ENCODE measurements at places on chromosomes 1 and 21. TPM values are rescaled to one million over a fixed set of nuclear protein-coding genes. Genes with fewer than 3 reads are reported as not detected.

RHOC gene
- 50.4 TPM for total RNA-seq

KPRP gene
- not detected for total RNA-seq

GNAT2 gene
- total RNA-seq: 1.2 TPM

AADACL4 gene
- not detected for total RNA-seq

SPRR4 gene
- not detected for total RNA-seq

LMX1A gene
- not detected for total RNA-seq

DNA sequence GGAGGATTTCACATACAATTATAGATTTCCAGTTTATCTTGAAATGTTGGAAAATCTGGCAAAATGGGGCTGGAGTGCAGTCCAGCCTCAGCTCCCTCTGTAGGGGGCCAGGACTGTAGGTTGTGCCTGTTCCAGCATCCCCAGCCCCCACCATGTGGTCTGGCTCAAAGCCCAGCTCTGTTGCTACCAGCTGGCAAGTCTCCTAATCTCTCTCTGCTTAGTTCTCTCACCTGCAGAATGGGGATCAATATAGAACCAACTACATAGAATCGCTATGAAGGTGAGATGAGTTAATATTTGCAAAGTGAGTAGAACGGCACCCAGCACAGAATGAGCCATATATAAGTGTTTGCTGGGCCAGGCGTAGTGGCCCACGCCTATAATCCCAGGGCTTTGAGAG is 50.0 kb upstream of the TARDBP start:
- DNase-seq: no peak
- peaks cover 20% of the 10 kb centered on the region for H3K4me1 ChIP-seq
- H3K27ac ChIP-seq: no peak overlapping the region
- H3K27me3 ChIP-seq: peaks cover 34% of the 10 kb centered on the region

- H3K4me3 ChIP-seq: no peak overlapping the region
- no peaks in the 10 kb centered on the region for H3K27me3 ChIP-seq
- no peaks in the 10 kb centered on the region for H3K36me3 ChIP-seq
- no peaks in the 10 kb centered on the region for H3K4me1 ChIP-seq
- DNase-seq: no peak
Observed at GRCh38 chr1:77539519-77540142, 142.8 kb downstream of the ZZZ3 start.

- peaks cover 10% of the 10 kb centered on the region for H3K4me1 ChIP-seq
- H3K27me3 ChIP-seq: no peaks in the 10 kb centered on the region
Observed at GRCh38 chr1:10387677-10388386, 11.0 kb upstream of the PGD start.

- no peaks in the 10 kb centered on the region for H3K36me3 ChIP-seq
- H3K4me1 ChIP-seq: no peaks in the 10 kb centered on the region
Observed at GRCh38 chr21:41887667-41888066, 8.5 kb upstream of the PRDM15 start.

DNA sequence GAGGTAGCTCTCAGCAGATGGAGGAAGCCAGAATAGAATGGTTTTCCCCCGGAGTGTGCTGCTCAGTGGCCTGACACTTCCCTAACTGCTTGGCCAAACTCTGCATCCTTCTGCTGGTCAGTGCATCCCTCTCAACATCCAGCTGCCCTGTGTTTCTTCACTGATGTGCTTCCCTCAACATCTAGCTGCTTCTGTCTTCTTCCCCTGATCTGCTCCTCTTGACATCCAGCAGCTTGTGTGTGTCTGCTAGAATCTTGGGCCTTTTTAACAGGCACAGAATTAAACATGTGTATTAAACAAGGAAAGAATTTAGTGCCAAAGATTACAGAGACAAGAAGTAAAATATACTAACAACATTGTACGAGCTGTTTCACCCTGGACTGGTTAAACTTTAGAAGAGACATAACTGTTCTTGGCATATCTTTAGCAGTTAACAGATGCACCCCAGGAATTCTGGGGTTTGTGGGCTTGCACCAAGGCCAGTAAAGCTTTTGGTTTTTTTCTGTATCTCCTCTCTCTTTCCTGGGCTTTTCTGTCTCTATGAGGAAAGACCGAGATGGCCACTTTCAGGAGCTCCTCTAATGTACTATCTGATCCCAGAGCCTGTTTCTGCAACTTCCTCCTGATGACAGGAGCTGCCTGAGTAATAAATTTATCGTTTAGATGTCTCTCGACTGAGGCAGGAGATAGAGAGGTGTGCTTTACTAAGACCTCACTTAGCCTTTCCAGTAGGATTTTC is 34.8 kb upstream of the HSD3B1 start:
- H3K4me3 ChIP-seq: no peak overlapping the region
- no peaks in the 10 kb centered on the region for H3K36me3 ChIP-seq
- peaks cover 3% of the 10 kb centered on the region for H3K27me3 ChIP-seq
- no peak overlapping the region for H3K27ac ChIP-seq
- DNase-seq: no peak

- H3K27ac ChIP-seq: no peak overlapping the region
- no peaks in the 10 kb centered on the region for H3K4me1 ChIP-seq
- no peak for DNase-seq
- H3K27me3 ChIP-seq: no peaks in the 10 kb centered on the region
- H3K4me3 ChIP-seq: no peak overlapping the region
- H3K36me3 ChIP-seq: peaks cover 28% of the 10 kb centered on the region
Observed at GRCh38 chr1:45828841-45829240, 25.4 kb downstream of the MAST2 start.

DNA sequence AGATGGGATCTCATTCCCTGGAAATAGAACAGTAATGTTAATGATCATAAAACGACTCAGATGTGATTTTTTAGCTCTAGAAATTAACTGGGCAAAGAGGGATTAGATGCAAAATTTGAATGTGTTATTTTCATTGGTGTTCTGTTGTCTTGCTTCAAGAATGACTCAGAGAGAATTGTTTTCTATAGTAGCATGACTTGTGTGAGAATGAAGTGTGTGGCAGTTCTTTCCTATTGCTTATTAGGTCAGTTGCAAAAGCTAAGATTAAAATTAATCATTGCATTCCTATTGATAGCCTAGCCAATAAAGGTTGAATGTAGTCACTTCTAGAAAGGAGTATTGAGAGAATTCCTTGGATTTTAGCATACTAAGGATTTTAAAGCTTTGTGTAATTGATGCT is 22.9 kb downstream of the SPEN start:
- peaks cover 18% of the 10 kb centered on the region for H3K36me3 ChIP-seq
- H3K27ac ChIP-seq: no peak overlapping the region
- no peaks in the 10 kb centered on the region for H3K27me3 ChIP-seq
- no peak for DNase-seq
- H3K4me3 ChIP-seq: no peak overlapping the region

DNA sequence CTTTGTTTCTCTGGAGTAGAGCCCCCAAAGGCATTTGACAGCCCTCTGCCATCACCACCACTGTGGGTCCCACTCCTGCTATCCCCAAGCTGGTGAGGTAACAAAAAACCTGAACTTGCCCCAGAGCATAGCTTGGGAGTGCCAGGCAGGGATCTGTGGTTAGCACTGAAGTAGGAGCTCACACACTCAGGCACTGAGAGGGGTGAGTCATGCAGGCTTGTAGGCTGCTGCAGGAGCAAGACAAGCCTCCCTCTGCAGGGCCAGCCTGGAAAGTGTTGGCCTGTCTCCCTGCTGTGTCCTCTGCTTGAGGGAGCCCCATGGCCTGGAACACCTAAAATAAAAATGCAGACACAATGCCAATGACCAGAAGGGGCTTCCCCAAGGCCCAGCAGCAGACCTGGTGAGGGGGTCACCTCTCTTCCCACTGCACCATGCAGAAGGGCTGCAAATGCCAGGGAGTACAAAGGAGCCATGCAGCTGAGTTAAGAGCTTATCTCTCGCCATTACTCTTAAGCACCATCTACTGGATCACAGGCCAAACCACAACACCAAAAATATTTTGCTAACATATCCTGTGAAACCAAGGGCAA is 108.9 kb upstream of the POGK start:
- no peak for DNase-seq
- H3K27me3 ChIP-seq: no peaks in the 10 kb centered on the region
- no peak overlapping the region for H3K4me3 ChIP-seq
- H3K36me3 ChIP-seq: no peaks in the 10 kb centered on the region
- H3K27ac ChIP-seq: no peak overlapping the region
- H3K4me1 ChIP-seq: no peaks in the 10 kb centered on the region

DNA sequence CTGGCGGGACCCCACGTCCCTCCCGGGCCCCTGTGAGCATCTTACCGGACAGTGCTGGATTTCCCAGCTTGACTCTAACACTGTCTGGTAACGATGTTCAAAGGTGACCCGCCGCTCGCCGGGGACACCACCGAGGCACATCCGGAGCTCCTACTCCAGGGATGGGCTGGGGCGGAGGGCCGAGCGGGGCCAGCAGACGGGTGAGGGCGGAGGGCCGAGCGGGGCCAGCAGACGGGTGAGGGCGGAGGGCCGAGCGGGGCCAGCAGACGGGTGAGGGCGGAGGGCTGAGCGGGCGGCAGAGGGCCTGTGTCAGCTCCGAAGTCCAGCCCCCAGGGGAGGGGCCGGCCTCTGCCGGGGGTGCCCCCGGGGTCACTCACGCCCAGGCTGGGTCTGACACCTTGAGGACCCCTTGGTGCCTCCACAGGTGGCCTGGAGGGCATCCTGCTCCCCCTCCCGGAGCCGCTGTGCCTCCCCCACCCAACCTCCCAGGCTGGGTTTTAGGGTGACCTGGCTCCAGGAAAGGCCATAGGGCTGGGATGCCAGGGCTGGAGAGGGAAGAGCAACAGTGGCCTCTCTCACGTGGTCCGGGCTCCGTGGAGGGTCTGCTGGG is 5.7 kb upstream of the TTLL10 start:
- no peak for DNase-seq
- H3K27me3 ChIP-seq: peaks cover 5% of the 10 kb centered on the region
- H3K36me3 ChIP-seq: no peaks in the 10 kb centered on the region
- H3K4me3 ChIP-seq: no peak overlapping the region
- H3K27ac ChIP-seq: no peak overlapping the region

GRCh38 chr1:184493987-184494388 is 107.2 kb downstream of the C1orf21 start:
- H3K36me3 ChIP-seq: no peaks in the 10 kb centered on the region
- peaks cover 20% of the 10 kb centered on the region for H3K4me1 ChIP-seq
- DNase-seq: no peak
- H3K27ac ChIP-seq: no peak overlapping the region
- H3K27me3 ChIP-seq: peaks cover 2% of the 10 kb centered on the region

- no peak for DNase-seq
- no peak overlapping the region for H3K4me3 ChIP-seq
- H3K36me3 ChIP-seq: no peaks in the 10 kb centered on the region
- peaks cover 6% of the 10 kb centered on the region for H3K4me1 ChIP-seq
Observed at GRCh38 chr1:201050515-201051277, 27.2 kb upstream of the KIF21B start.

DNA sequence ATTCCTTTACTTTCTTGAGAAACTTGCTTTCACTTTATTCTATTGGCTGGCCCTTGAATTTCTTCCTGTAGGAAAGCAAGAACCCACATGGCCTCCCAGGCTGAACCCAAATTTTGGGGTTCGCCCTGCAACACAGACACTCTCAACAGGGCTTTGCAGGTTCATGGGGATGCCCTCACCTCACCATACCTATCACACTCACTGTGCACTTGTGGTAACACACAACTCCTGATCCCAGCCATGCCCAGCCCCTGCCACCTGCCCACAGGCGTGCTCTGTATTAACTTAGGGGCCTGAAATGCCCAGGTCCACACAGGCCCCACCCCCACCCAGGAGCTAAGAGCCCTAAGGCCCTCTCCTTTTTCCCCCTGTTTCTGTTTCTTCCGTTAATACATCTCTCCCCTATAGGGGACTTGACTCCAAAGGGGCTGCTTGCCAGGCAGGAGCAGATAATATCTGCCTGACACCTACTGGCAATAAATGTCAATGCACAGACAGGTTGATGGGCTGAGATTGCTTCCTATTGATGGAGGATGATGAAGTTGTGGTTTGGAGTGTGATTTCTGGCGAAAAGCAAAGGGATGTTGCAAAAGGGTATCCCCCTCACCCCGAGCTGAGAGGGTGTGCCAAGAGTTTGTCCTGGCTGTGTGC is 171.5 kb downstream of the AJAP1 start:
- H3K27me3 ChIP-seq: peaks cover 6% of the 10 kb centered on the region
- no peak overlapping the region for H3K27ac ChIP-seq
- DNase-seq: no peak
- H3K4me3 ChIP-seq: no peak overlapping the region
- H3K36me3 ChIP-seq: no peaks in the 10 kb centered on the region

GRCh38 chr1:20478057-20478635 is 7.9 kb downstream of the CAMK2N1 start:
- DNase-seq: no peak
- H3K4me1 ChIP-seq: no peaks in the 10 kb centered on the region
- no peak overlapping the region for H3K27ac ChIP-seq
- peaks cover 85% of the 10 kb centered on the region for H3K27me3 ChIP-seq

Measured in activated T-helper 1 cell treated with anti-CD3 and anti-CD28 coated beads, Interleukin-12 subunit alpha, Interleukin-12 subunit beta, Interleukin-2, Interleukin-4 antibody, amounts not matched to agents 30 ng/mL and 10 ng/mL and 1 ng/mL, durations not matched to agents 14 hours and 24 hours and 36 hours (primary cell).